ENCODE measurements at places on chromosomes 4 and X.

DNA sequence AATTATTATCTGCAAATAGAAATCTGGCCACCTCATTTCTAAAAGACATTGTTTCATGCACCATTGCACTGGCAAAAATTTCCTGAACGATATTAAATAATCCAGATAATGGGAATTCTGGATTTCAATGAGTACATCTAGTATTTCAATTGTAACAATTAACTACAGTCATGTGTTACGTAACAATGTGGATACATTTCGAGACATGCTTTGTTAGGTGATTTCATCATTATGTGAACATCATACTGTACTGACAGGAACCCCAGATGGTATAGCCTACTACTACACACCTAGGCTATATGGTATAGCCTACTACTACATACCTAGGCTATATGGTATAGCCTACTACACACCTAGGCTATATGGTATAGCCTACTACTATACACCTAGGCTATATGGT lies 14.8 kb downstream of the LAMTOR3 start:
- DNase-seq, result no peak

DNA sequence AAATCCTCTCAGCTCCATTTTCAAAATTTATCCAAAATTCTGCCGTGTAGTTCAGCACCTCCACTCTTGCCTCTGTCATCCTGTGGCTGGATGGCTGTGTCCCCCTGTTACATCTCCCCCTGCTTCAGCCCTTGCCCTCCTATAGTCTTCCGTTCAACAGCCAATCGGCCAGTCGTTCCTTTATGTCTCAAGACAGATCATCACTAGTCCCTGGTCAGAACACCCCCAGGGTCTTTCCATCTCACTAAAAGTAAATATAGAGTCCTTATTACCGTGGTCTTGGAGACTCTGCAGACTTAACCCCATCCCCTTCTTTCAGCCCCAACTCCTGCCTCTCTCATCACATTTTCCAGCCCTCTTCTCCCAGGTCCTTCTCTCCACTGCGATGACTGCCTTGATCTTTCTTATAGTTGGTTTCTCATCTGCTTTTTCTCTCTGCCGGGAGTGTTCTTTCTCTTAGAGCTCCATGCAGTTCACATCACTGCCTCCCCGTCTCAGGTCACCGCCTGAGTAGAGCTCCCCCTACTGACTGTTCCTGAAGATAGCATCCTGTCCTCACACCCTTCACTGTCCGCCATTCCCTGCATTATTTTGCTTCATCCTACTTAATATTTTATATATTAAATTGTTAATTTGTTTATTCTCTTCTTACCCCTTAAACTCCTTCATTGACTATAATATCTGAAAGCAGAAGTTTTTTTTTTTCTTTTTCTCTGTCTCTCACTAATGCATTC lies 736.9 kb upstream of the MAGEB2 start:
- peak; percentile 32 for DNase-seq

DNA sequence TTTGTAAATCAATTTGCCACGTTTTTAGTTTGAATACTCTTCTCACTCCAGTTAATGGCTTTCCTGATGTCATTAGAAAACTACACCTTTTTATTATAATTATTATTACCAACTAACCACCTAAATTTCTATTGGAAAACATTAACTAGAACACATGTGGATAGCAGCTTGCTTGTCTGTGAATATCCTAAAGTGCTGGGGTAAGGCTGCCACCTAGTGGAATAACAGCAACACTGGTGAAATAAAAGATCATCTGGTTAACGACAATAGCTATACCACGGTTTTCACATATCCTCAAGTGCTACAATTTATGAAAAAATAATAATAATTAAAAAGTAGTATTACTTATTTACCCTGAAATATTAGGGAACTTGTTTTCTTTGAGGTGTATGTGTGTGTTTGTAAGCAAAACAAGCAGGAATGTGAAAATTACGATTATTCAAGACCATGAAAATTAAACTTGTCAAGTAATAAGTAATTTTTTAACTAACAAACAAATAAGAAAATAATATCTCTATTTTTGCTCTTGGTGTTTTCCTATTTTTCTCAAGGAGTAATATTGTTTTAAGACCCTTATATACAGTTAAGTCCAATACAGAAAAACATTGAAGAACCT lies 130.1 kb upstream of the TECRL start:
- peak; percentile 61 for DNase-seq

- no peak for DNase-seq
Measured at GRCh38 chrX:39815631-39816030, 282.1 kb downstream of the BCOR start.

GRCh38 chrX:3449287-3449686 lies 102.8 kb upstream of the MXRA5 start:
- no peak for DNase-seq

Data from nephron progenitor cell (in vitro differentiated cells).